ENCODE measurements at places on chromosomes 5 and 9.
A peak's percentile ranks its signal among the peaks of the same experiment; 100 is the strongest.

GRCh38 chr5:78504704-78505677 lies 143.6 kb downstream of the LHFPL2 start:
- peak; percentile 61 for DNase-seq

DNA sequence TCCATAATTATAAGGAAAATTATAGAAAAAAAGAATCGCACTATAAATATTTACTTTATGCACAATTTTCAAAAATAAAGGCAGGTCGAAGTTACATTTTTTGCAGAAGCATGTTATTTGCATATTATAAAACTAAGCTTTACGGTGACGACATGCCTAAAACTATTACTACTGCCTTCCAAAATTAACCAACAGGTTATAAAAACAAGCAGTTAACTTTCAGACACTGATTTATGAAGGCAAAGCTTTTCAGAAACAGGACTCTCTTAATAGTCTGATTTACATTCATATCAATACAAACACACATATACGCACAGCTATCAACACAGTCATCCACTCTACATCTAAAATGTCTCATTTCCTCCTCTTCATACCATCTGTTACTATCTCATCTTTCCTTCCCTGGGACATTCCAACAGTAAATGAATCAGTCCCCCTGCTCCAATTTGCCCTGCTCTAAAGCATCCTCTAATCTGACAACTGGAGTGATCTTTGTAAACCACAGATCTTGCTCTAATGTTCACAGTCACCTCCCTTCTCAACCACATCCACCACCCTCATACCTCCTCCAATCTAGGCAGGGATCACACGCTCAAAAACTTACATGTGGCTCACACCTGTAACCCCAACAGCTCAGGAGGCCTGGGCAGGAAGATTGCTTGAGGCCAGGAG lies 21.6 kb downstream of the FBXW11 start:
- DNase-seq: no peak

GRCh38 chr5:56415356-56415765 lies 182.2 kb upstream of the ANKRD55 start:
- DNase-seq: no peak

DNA sequence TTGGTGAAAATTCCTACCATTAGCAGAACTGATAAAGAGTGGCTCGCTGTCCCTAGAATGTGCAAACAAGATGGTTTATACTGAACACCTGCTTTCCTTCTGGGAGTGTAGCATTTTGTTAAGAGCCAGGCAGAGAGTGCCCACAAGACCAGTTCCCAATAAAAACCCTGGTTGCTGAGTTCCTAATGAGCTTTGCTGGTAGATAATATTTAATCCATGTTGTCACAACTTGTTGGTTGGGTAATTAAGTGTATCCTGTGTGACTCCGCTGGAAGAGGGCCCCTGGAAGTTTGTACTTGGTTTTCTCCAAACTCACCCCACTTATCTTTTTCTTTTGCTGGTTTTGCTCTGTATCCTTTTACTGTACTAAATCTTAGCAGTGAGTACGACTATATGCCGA lies 39.5 kb upstream of the GOLGA1 start:
- no peak for DNase-seq

- DNase-seq: no peak
Observed at GRCh38 chr9:95635986-95636671, 119.4 kb upstream of the PTCH1 start.
